ENCODE measurements at places on chromosomes 7 and 10.

- DNase-seq: no peak
Measured at GRCh38 chr7:155743177-155743576, 69.1 kb downstream of the SHH start.

DNA sequence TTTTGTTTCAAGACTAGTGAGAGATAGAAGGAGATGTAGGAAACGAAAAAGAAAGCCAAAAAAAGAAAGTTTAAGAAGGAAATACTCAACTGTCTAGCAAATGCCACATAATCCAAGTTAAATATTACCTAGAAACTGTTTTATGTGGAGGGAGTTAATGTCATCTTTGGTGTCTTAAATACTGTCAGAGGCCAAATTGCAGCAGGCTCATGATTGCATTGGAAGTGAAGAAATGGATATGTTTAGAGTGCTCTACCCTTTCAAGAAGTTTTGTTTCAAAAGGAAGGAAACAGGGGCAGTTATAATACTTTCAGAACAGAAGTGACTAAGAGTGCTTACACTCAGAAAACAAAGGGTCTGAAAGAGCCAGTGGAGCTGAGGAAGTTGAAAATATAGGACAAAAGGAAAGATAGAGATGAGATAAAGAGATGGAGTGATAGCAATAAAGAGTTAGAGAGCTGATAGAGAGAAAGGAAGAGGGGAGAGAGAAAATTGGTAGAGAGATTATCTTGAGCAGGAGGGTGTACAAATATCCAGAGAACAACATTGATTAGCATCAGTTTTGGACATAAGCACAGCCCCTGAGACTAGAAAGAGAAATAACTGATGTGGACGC, 28.0 kb upstream of the GNAI1 start:
- no peak for DNase-seq

DNA sequence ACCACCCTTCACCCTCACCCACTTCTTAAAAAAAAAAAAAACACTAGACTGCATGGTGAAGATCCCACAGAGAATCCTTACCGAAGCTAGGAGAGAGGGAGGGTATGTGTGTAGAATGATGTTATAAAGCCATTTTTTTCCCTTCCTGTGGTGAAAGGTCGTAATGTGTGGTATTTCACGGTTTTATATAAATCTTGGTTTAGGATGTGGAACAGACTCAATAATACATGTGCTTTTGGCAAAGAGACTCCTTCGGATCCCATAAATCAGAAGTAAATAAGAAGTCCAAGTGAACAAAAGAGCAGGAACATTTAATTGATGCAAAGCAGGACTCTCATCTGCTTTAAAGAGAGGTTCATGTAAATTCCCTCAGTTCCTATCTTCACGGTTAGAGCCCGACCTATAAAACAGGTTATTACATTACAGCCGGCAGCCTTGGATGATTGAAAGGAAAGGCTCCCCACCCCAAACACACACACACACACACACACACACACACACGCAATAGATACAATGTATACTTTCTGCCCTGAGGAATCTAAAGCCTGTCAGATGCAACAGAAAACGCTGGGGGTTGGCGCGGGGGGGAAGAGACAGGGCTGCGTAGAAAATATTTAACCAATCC, 8.8 kb downstream of the DLX5 start:
- DNase-seq: no peak

DNA sequence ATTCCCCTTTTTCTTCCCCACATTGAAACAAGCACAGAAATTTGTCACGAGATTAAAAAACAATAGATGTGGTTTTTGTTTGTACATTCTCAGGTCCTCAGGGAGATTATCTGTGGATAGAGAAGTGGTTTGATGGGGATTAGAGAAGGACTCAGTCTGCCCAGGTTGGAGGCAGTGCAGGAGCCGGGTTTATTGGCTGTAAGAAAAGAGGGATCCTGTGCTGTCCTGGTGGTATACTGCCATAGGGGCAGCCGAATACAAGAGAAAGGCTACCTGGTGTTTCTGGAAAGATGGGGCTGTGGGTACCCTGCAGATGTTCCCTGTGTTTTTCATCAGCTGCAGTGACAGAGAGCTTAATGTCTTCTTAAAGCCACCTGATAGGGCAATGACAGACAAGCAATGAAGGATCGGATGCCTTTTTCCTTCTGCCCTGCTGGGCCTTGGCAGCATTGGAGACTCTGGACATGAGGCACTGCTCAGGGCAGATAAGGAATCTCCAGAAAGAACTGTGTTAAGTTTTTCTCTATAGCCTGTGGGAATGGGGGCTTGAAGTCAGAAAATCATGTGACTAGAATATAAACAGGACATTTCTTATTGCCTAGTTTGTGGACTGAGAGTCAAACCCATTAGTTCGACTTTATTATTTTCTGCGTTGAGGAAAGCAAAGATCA, 18.1 kb upstream of the GPR141 start:
- no peak for DNase-seq

DNA sequence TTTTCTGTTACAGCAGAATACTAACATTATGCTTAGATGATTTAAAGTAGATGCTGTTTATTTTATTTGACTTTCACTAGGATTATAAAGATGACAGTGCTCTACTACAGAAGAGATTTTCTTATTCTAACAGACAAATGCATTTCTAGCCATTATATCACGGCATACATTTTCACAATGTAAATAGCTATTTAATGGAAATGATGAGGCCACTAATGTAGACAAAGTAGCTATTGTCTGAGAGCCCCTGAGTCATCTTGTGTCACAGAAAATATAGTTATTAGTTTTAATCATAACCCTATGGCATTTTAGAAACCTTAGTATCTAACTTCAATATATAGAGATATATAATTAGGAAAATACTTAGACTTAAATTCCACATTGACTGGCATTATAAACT, 158.0 kb upstream of the AHR start:
- no peak for DNase-seq

Measured in pancreas (tissue), 10 donors.